ENCODE measurements at places on chromosomes 6 and 20.

DNA sequence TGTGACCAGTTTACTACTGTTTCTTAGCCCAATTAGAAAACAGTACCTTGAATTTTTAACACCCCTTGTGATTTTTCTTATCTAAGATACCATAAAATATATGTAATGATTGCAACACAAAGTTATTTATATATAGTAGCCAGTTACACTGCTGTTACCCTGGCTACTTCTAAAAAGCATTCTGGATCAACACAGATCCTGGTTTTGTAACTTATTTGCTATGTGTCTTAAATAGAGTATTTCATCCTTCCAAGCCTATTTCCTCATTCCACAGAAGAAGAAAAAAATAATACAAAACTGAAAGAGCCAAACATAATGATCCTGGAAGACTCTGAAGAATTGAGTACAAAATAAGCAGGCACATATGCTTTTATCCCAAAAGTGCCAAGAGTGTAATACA is 19.0 kb upstream of the GSTA4 start:
- no peak for DNase-seq

GRCh38 chr6:37723016-37723415 is 25.3 kb upstream of the MDGA1 start:
- DNase-seq: no peak

GRCh38 chr6:82088978-82089771 is 158.4 kb downstream of the IBTK start:
- no peak for DNase-seq

DNA sequence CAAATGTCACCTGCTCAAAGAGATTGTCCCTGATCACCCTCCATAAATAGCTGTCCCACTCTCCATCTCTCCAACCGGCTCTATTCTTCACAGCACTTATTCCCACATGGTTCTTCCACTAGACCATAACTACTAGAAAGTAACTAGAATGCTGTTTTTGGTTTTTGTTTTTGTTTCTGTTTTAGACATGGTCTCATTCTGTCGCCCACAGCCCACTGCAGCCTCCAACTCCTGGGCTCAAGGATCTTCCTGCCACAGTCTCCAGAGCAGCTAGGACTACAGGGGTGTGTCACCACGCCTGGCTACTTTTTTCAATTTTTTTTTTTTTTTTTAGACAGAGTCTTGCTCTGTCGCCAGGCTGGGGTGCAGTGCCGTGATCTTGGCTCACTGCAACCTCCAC is 12.2 kb downstream of the MMP24 start:
- no peak for DNase-seq

GRCh38 chr20:51486197-51487005 is 56.1 kb downstream of the NFATC2 start:
- no peak for DNase-seq

GRCh38 chr6:85865420-85866369 is 223.0 kb upstream of the SYNCRIP start:
- no peak for DNase-seq

GRCh38 chr20:32456869-32457478 is 98.8 kb downstream of the ASXL1 start:
- DNase-seq: peak; percentile 58

- DNase-seq: no peak
Measured at GRCh38 chr6:136173519-136174507, 76.3 kb downstream of the MTFR2 start.

GRCh38 chr6:157667211-157668008 is 155.6 kb upstream of the SNX9 start:
- DNase-seq: peak; percentile 25

DNA sequence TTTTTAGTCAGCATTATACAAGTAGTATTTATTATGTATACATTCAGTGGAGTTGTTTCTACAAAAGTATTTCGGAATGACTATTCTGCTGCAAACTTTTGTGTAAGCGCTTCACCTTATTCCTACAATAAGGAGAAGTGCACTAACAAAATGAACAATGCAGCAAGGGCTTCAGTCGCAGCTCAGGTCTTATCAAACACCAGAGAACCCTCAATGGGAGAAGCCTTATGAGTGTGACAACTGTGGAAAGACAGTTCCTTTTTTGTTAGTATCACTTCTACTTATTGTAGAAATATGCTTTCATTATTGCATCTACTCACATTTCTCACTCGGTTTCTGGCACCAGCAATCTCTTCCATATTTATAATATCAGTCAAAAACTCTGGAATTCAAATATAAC is 18.8 kb downstream of the ZKSCAN3 start:
- DNase-seq: no peak

DNA sequence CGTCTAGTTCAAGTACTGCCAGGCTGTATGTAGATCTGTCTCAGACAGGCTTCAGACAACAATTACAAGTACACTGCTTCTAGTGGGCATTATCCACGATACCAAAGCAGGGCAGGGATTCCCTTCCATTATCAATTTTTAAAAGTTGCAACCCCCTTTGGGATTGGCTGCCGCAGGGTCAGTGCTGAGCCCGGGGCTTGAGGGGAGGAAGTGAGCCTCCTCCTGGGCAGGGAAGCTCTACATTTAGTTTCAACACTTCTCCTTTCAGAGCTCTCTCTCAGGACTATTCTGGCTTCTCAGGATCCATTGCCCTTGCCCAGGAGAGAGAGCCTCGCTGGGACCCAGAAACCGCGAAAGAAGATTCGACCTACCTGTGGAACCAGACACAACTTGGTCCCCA is 1.5 kb downstream of the HTR1B start:
- no peak for DNase-seq

DNA sequence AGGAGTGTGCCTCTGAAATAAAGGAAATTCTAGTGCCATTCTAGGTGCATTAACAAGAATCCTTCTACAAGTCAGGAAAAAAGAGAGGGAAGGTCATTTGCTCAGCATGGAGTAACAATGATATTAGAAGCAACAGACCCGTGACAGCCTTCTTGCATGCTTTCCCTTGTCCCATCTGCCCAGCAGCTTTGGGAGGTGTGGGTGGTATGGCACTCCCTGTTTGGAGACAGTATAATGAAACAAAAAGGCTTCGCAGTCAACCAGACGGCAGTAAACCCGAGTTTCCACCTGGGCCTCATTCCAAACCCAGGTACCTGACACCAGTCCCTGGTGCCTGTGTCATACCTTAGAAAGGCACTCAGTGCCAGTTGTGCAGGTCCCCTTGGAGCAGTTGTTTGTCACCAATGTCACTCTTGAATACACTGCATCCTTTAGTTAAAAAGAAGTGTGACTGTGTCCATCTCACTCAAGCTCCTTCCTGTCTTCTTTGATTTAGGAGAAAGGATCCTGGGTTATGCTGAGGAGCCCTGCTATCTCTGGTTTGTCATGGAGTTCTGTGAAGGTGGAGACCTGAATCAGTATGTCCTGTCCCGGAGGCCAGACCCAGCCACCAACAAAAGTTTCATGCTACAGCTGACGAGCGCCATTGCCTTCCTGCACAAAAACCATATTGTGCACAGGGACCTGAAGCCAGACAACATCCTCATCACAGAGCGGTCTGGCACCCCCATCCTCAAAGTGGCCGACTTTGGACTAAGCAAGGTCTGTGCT is 14.7 kb downstream of the STK35 start:
- no peak for DNase-seq

DNA sequence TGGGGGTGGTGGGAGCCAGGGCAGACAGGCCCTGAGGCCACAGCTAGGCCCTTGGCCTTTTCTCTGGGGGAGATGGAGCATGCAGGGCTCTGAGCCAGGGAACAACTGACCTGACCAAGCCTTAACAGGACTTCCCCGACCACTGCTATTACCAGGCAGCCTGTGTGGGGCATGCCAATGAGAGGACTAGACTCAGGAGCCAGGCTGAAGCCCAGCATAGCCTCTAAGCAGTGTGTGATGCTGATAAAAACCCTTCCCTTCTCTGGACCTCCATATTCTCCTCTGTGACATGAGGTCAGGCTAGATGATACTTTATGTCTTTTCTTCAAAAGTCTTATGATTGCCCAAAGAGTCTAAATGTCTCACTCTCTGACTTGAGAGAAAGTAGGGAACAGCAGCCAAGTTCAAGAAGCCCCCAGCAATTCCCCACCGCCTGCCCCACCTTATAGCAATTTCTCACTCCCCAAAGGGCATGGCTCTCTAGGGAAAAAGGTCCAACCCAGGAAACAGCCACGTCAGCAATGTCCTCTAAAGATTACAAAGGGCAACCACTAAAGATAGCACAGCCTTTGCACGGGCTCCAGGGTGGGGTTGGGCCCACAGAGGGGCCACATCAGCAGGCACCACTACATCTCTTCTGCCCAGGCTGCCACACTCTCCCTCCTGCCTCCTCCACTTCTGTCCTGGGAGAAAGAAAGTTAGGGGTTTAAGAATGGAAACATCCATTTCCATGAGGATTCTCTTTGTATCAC is 71.3 kb downstream of the TRERF1 start:
- DNase-seq: no peak

DNA sequence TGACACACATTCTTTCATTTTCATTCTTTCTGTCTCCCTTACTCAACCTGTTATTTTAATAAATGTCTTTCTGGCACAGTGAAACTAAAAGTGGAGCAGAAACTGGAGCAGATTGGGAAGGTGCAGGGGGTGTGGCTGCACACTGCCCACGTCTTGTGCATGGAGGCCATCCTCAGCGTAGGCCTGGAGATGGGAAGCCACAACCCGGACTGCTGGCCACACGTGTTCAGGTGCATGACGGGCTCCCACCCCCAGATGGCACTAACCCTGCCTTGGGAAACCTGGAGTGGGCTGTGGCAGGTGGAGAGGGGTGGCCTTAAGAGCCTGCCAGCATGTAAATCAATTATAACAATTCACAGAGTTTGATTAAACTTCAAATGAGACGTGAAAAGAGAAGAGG is 71.4 kb upstream of the PBOV1 start:
- no peak for DNase-seq

- DNase-seq: no peak
Measured at GRCh38 chr6:52634211-52634610, 36.7 kb upstream of the TMEM14A start.

DNA sequence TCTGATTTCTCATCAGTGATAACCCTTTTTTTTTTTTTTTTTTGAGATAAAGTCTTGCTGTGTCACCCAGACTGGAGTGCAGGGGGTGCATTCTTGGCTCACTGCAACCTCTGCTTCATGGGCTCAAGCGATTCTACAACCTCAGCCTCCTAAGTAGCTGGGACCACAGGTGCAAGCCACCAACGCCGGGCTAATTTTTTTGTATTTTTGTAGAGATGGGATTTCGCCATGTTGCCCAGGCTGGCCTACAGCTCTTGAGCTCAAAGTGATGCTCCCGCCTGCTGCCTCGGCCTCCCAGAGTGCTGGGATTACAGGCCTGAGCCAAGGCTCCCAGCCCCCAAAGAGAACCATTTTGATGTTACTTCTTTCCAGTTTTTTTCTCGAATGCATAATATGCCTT is 2.2 kb downstream of the FABP7 start:
- DNase-seq: no peak

GRCh38 chr6:56021943-56022342 is 146.6 kb upstream of the BMP5 start:
- DNase-seq: no peak

DNA sequence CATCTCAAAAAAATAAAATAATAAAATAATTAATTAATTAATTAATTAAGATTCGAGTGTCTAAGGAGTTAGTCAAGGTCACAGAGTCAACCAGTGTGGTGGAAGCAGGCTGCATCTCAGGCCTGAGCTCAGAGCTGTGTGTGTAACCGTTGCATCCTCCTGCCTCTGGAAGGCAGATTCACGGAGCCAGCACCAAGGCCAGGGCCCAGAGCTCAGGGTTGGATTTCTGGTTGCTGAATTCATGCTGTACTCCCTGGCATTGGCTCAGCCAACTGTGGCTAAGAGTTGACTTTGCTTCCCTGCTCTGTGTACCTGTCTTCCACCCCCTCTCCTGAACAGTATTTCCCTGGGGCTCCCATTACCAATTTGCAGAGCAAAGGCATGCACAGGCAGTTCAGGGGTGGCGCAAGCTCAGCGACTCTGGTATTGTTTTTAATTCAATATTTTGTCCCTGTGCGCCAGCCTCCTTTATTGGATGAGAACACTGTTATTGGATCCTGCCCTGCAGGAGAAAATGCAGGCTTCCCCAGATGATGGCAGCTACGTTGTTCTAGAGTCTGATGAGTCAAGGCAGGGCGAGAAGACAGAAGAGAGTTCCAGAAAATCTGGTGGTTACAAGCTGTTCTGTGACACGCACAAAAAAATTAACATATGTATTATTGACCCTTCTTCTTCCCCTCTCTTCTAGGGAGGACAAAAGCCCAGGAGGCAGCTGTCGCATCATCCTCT is 12.3 kb upstream of the CTNNBL1 start:
- DNase-seq: no peak

DNA sequence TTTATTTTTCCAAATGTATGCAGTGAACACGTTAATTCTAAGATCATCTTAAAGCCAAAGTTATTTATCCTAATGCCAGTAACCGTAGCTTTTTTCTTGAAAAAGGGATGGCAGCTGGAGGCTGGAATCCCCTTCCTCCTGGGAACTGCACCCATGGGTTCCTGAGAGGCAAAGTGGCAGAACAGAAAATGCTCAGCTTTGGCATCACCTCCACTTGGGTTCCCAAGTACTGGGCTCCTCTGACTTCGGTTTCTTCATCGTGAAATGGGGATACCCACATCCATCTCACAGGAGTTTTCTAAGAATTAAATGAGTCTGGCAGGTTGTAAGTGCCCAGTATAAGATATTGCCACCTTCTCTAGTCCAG is 6.2 kb upstream of the DDX43 start:
- DNase-seq: no peak

DNA sequence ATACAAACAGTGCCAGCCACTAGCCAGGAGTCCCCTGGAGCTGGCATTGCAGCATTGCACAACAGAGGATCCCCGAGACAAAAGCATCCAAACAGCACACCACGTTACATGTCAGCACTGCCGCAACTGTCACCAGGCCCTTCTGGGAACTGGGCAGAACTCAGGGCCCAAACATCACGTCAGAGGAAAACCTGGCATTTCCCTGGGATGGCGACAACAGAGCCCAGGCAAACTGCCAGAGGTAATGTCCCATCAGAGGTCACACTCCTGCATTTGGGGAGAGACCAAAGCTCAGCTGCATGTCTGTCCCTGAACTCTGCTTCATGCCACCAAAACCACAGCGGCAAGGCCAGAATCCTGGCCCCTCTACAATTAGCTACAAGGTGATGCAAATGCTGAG is 36.3 kb downstream of the PPP1R3G start:
- DNase-seq: no peak
